A549 treated with Hydrocortisone at 1 μM for 4 hours (cell line): ENCODE measurements at places on chromosomes 7 and 10. TPM values are rescaled to one million over a fixed set of nuclear protein-coding genes. Genes with fewer than 3 reads are reported as not detected.

The OR2A5 gene
- not detected in 5 replicates for total RNA-seq

The RELN gene
- total RNA-seq = 0.01 to 0.15 TPM (median 0.01 TPM) in 4 of 5 replicates, not detected in the other

The KLHDC10 gene
- total RNA-seq = 10.9 to 17.6 TPM (median 14.5 TPM) in 5 replicates

The CCDC136 gene
- 1.5 to 2.5 TPM (median 2.2 TPM) in 5 replicates for total RNA-seq

The UBTD1 gene
- total RNA-seq = 15.5 to 22.8 TPM (median 20.0 TPM) in 5 replicates

The FAM20C gene
- total RNA-seq = 40.3 to 48.7 TPM (median 44.0 TPM) in 5 replicates

The PON1 gene
- total RNA-seq = 0.78 to 1.3 TPM (median 1.1 TPM) in 5 replicates

The FOXI2 gene
- total RNA-seq = not detected in 5 replicates

The FGF8 gene
- total RNA-seq = not detected in 5 replicates

The SNX10 gene
- 4.6 to 5.8 TPM (median 5.0 TPM) in 5 replicates for total RNA-seq

The SNCG gene
- 10.1 to 15.2 TPM (median 13.5 TPM) in 5 replicates for total RNA-seq

The IFIT2 gene
- total RNA-seq = 1.4 to 2.7 TPM (median 2.0 TPM) in 5 replicates

The RHOBTB1 gene
- total RNA-seq = 11.3 to 17.4 TPM (median 13.9 TPM) in 5 replicates

The CUZD1 gene
- 1.3 to 1.4 TPM (median 1.3 TPM) in 5 replicates for total RNA-seq

The NACAD gene
- total RNA-seq = 0.22 to 0.37 TPM (median 0.31 TPM) in 5 replicates

The GAD2 gene
- not detected in 5 replicates for total RNA-seq

The TUBB8 gene
- 0.06 to 0.22 TPM (median 0.15 TPM) in 3 of 5 replicates, not detected in the others for total RNA-seq

The RTKN2 gene
- 0.84 to 0.93 TPM (median 0.91 TPM) in 5 replicates for total RNA-seq
